ENCODE measurements at places on chromosomes 6 and 20.

DNA sequence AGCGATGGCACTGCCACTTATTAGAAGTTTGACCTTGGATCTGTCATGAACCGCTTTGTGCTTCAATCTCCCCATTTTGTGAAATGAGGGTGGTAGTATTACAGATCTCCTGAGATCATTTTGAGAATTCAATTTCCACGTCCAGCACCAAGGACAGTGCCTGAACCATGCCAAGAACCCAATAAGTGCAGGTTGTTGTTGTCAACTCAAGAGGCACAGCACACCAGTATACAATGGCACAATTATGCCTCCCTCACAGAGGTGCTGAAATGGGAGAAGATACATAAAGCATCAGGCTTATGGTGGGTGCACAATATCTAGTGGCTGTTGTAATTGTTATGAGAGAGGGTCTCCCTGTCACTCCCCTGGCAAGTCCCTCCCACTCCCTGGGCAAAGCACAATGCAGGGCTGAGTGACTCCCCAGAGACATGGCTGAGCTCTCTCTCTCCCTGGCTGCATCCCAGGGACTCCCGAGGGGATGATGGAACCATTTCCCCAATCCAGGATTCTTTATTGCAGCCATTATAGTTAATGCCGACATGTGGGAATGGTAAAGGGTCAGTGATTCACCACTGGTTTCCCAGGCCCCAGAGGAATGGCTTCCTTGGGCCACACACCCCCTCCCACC lies 78.7 kb downstream of the CDH22 start:
- H3K36me3 ChIP-seq = no peaks in the 10 kb centered on the region
- H3K27ac ChIP-seq = no peak overlapping the region

DNA sequence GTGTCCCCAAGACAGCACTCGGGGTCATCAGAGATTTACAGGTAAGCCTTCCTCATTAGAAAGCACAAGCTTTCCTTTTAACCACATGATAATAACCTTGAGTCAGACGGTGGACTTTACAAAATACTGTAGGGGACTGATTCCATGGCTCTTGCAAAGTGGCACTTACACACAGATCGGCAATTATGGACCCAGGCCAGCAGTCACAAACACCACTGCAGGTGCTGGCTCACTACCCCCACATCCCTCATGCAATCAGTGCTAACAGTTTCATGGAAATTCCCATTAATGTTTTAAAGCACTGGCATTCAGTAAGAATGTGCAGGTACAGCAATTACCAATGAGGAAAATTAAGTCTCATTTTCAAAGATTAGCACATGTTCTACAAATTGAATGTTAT lies 516.5 kb downstream of the PRKN start:
- no peak overlapping the region for H3K4me3 ChIP-seq
- no peaks in the 10 kb centered on the region for H3K27me3 ChIP-seq
- H3K36me3 ChIP-seq = no peaks in the 10 kb centered on the region
- H3K4me1 ChIP-seq = no peaks in the 10 kb centered on the region

GRCh38 chr6:14174226-14174625 lies 56.7 kb downstream of the CD83 start:
- no peak overlapping the region for H3K4me3 ChIP-seq
- H3K27ac ChIP-seq = no peak overlapping the region
- no peaks in the 10 kb centered on the region for H3K36me3 ChIP-seq
- DNase-seq = no peak
- no peaks in the 10 kb centered on the region for H3K27me3 ChIP-seq

GRCh38 chr6:170523256-170524171 lies 29.6 kb downstream of the PSMB1 start:
- H3K27me3 ChIP-seq = no peaks in the 10 kb centered on the region
- no peaks in the 10 kb centered on the region for H3K4me1 ChIP-seq
- H3K4me3 ChIP-seq = no peak overlapping the region
- H3K27ac ChIP-seq = no peak overlapping the region
- H3K36me3 ChIP-seq = no peaks in the 10 kb centered on the region

GRCh38 chr6:2178125-2178524 lies 67.3 kb downstream of the GMDS start:
- H3K27ac ChIP-seq = no peak overlapping the region
- no peaks in the 10 kb centered on the region for H3K4me1 ChIP-seq
- no peaks in the 10 kb centered on the region for H3K36me3 ChIP-seq
- H3K27me3 ChIP-seq = no peaks in the 10 kb centered on the region
- DNase-seq = no peak

DNA sequence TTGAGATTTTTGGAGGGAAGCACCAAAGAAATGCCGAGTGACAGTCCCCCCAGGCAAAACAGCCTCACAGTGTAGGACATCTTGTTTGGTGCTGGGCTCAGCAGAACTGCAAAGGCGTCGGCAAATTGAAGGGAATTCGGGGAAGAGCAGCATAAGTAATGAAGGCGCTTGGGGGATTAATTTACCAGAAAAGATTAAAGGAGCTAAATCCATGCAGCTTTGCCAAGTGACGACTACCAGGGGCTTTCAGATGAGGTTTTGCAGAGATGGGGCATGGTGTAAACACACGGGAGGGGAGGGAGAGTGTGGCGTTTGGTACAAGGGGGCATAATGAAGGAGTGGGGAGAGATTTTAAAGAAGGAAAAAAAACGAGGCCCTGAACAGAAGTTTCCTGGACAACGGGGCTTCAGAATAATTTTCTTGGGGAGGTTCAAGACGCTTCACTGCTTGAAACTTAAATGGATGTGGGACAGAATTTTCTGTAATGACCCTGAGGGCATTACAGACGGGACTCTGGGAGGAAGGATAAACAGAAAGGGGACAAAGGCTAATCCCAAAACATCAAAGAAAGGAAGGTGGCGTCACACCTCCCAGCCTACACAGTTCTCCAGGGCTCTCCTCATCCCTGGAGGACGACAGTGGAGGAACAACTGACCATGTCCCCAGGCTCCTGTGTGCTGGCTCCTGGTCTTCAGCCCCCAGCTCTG lies 45.4 kb upstream of the CDH22 start:
- no peak for DNase-seq
- H3K27me3 ChIP-seq = no peaks in the 10 kb centered on the region
- H3K4me1 ChIP-seq = peaks cover 10% of the 10 kb centered on the region
- H3K36me3 ChIP-seq = no peaks in the 10 kb centered on the region
- no peak overlapping the region for H3K4me3 ChIP-seq

DNA sequence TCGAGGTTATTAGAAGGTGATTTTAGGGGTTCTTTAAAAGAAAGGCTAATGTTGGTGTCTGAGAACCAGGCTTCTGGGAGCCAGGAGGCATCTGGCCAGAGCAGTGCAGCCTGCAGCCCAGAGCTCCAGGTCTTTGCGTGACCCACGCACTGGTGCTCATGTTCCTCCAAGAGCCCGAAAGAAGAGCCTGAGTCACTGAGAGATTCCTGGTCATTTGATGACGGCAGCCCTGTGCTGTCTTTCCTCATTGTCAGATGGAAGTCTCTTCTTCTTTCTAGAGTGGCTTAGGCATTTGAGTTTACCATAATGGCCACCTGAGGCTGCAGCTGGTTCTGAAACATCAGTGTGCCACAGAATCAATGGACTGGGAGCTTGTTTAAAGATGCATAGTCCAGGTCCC lies 46.4 kb downstream of the CD109 start:
- no peaks in the 10 kb centered on the region for H3K27me3 ChIP-seq
- no peaks in the 10 kb centered on the region for H3K36me3 ChIP-seq
- no peak overlapping the region for H3K27ac ChIP-seq

DNA sequence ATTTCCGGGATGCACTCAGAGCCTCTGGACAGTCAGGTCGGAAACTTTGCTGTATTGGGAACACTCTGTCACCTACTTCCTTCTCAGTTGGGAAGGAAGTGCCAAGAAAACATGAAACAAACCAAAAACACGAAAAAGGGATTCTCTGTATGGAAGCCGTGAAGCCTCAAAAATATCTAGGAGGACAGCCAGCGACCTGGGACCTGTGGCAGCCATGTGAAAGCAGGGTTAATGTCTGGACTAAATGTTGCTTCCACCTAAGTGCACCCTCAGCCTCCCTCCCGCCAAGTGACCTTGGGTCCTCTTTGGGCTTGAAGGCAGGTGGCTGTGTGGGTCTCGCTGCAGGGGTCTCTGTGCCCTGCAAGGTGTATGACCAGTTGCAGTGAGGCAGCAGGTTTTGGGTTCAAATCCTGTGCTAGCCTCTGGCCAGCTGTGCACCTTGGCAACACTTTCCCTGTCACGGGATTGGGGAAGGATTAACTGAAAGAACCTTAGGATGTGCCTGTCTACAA lies 851 bp downstream of the MAVS start:
- no peaks in the 10 kb centered on the region for H3K36me3 ChIP-seq
- no peak for DNase-seq
- H3K27ac ChIP-seq = peak overlapping the region; percentile 92
- H3K4me3 ChIP-seq = peak overlapping the region; percentile 98

DNA sequence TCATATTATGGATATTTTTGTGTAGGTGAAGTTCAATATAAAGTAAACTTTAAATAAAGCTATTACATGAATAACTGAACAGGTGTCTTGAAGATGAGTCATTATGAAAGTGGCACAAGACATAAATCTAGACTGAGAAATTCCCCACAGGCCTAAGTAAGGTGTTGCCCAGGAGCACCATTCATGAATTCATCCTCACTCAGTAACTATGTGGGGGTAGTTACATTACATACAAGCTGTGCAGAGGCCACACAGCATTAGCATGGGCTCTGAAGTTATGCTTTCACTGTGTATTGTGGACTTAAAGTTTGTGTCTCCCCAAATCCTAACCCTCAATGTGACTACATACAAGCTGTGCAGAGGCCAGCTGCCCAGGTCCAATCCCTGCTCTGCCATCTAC lies 65.9 kb downstream of the BCAS1 start:
- DNase-seq = no peak
- H3K4me3 ChIP-seq = no peak overlapping the region
- H3K27me3 ChIP-seq = no peaks in the 10 kb centered on the region
- no peaks in the 10 kb centered on the region for H3K36me3 ChIP-seq

GRCh38 chr6:89346433-89346832 lies 6.1 kb downstream of the UBE2J1 start:
- H3K36me3 ChIP-seq = no peaks in the 10 kb centered on the region
- H3K27ac ChIP-seq = no peak overlapping the region
- H3K27me3 ChIP-seq = no peaks in the 10 kb centered on the region
- no peak for DNase-seq
- no peaks in the 10 kb centered on the region for H3K4me1 ChIP-seq

DNA sequence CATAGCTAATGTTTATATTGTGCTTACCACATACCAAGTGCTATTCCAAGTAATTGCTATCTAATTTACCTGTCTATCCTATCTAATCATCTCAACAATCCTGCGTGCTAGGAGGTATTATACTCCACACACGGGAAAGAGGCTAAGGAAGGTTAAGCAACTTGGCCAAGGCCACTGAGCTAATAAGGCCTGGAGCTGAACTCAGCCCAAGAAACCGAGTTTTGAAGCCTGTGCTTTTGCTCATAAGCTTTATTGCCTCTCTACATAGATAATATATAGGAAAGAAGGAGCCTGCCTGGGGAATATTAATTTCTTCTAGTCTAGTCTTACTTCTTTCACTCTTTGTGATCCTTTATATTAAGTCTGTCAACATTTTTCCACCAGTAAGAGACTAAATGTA lies 67.8 kb upstream of the ADGRF4 start:
- no peaks in the 10 kb centered on the region for H3K4me1 ChIP-seq
- no peak for DNase-seq
- no peaks in the 10 kb centered on the region for H3K36me3 ChIP-seq
- H3K4me3 ChIP-seq = no peak overlapping the region
- H3K27me3 ChIP-seq = no peaks in the 10 kb centered on the region
- H3K27ac ChIP-seq = no peak overlapping the region

GRCh38 chr6:108127826-108128225 lies 38.0 kb upstream of the NR2E1 start:
- no peaks in the 10 kb centered on the region for H3K36me3 ChIP-seq
- H3K4me3 ChIP-seq = no peak overlapping the region
- no peak for DNase-seq
- no peak overlapping the region for H3K27ac ChIP-seq
- H3K27me3 ChIP-seq = peaks cover 3% of the 10 kb centered on the region

DNA sequence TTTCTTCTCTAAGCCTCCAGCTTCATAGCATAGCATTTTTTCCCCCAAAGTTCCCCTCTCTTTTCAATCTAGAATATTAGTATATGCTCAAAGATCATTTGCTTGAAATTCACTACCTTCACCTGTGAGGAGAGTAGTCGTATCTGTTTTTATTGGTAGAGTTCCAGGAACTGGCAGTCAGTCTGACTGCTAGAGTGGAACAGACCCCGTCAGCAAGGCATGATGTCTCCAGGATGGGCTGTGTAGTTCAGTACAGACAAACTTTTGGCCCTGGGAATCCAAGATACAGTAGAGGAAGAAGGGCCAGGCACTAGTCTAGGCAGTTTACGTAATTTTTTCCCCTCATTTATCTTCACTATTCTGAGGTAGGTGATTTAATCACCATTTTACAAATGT lies 29.1 kb downstream of the RALY start:
- no peaks in the 10 kb centered on the region for H3K36me3 ChIP-seq
- no peak overlapping the region for H3K27ac ChIP-seq
- H3K27me3 ChIP-seq = no peaks in the 10 kb centered on the region
- no peak for DNase-seq

- H3K36me3 ChIP-seq = no peaks in the 10 kb centered on the region
- H3K27ac ChIP-seq = no peak overlapping the region
- H3K4me3 ChIP-seq = no peak overlapping the region
- no peaks in the 10 kb centered on the region for H3K27me3 ChIP-seq
- H3K4me1 ChIP-seq = no peaks in the 10 kb centered on the region
These were observed 20.1 kb downstream of the OPRM1 start for GRCh38 chr6:154058963-154059680.

GRCh38 chr20:58515233-58516212 lies at the start of gene APCDD1L:
TSS of gene APCDD1L (minus strand) at chr20:58515399. CDS start at chr20:58514707, 692 bp downstream.
- H3K4me1 ChIP-seq = no peaks in the 10 kb centered on the region
- DNase-seq = no peak
- H3K4me3 ChIP-seq = peak within 1 kb of the TSS; percentile 38

GRCh38 chr6:118712969-118713368 lies 61.6 kb upstream of the CEP85L start:
- no peaks in the 10 kb centered on the region for H3K4me1 ChIP-seq
- no peak overlapping the region for H3K4me3 ChIP-seq
- no peaks in the 10 kb centered on the region for H3K36me3 ChIP-seq
- no peaks in the 10 kb centered on the region for H3K27me3 ChIP-seq

DNA sequence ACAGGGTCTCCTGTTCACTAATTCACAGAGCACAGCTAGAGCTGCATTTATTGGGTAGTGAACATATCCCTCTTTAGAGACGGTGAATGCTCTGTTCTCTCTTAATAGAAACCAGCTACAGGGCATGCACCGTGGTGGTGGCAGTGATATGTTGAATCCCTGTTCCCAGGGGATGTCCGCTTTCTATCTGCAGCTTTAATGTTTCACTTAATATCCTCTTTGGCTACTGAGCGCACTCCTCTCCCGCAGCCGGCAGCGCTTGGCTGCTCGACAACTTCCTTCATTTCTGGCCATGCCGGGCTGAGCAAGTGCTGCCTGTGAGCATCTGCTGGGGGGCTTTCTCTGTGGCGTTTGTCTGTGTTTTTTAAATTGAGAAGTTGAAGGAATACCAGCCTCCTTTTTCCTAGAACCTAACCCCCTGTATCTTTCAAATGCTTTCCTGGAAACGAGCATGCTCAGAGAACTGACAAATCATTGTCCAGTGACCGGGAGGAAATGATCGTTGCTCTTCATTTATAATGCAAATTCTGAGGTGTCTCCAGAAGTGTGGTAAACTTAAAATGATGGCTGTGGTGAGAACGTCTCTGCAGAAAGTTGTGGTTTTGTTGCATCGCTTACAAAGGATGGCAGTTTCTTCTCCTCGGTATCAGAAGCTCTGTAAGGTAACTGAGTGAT lies 297.9 kb downstream of the UTRN start:
- no peak overlapping the region for H3K27ac ChIP-seq
- H3K36me3 ChIP-seq = no peaks in the 10 kb centered on the region
- peak; percentile 32 for DNase-seq
- H3K4me3 ChIP-seq = peak overlapping the region; percentile 32
- no peaks in the 10 kb centered on the region for H3K27me3 ChIP-seq
- no peaks in the 10 kb centered on the region for H3K4me1 ChIP-seq
